ENCODE measurements at places on chromosomes 7 and 10.

- DNase-seq: no peak
These were observed 47.6 kb downstream of the ABRAXAS2 start for GRCh38 chr10:124849111-124849773.

GRCh38 chr7:25549271-25549921, 321.1 kb upstream of the NPVF start:
- no peak for DNase-seq

- DNase-seq: no peak
These were observed 69.7 kb downstream of the CYP51A1 start for GRCh38 chr7:92064438-92065029.

GRCh38 chr7:100865372-100865911, 1.7 kb upstream of the TRIP6 start:
- DNase-seq: peak; percentile 58

GRCh38 chr10:61973169-61973568, 71.7 kb downstream of the ARID5B start:
- DNase-seq: no peak

DNA sequence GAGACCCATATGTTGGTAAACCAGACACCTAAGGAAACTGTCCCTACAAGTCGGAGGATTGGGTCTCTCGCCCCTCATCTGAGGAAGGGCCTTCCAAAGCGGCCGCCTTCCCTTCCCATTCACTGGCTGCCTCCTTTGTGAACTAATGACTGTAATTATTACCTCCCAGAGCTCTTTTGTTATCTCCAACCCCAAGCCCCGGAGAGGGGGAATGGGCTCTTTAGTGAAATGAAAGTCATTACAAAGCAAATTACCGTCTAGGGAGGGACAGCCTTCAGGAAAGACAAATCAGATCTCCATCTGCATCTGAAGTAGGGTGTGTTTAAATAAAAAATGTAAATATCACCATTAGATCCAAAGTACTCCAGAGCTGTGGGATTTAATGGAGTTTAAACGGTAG, 2.6 kb upstream of the GAD2 start:
- no peak for DNase-seq

DNA sequence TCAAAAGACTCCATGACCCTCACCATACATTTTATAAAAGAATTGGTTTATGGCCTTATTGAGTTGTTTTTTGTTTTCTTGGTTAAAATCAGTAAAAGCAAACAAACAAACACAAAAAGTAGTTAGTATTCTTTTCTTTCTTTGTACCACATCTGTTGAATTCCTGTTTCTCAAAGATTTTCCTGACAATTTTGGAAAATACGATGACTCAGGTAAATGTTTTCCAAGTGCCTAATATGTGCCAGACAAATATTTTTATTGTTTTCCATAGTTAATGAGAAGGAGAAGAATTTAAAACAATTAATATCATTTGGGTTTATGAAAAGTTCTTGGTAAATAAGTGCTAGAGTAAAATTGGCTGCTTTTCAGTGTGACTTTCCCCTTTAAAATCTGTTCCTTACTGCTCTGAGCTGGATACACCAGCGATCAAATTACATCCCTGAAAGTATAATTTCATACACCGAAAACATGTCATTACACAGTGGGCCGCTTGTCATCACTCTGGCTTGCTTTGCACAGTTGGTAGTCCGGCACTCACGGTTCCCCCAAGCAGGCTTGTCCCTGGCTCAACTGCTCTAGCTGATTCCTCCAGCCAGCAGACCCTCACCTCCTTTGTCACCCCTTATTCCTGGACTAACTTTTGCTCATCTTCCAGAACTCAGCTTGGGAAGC, 80.5 kb downstream of the TBXAS1 start:
- no peak for DNase-seq

- DNase-seq: no peak
These were observed 393.8 kb downstream of the LRMDA start for GRCh38 chr10:75825235-75825634.
